ENCODE measurements at places on chromosomes 2 and 18.
A peak's percentile ranks its signal among the peaks of the same experiment; 100 is the strongest.

DNA sequence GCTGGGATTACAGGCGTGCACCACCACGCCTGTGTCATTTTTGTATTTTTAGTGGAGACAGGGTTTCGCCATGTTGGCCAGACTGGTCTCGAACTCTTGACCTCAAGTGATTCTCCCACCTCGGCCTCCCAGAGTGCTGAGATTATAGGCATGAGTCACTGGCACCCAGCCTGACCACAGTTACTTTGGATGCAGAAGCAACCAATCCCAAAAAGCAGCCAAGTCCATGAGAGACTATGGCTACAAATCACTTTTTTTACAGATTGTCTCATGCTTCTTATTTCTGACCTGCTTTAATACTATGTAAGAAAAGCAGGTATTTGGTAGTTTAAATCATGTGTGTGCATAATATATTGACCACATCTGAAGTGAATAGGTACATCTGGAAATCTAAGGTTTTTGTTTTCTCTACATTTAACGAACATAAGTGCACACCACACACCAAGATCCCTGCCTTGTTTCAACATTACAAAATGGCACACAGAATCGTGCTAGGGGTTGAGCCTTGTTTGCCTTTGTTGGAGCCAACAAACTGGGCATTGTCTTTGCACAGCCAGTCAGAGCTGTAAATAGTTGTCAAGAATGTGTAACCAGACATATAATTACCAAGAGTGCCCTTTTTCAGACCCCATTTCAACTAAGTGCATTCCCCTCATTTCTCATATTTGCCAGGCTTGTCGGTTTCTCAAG, 18.3 kb upstream of the MAP4K4 start:
- no peak for DNase-seq

DNA sequence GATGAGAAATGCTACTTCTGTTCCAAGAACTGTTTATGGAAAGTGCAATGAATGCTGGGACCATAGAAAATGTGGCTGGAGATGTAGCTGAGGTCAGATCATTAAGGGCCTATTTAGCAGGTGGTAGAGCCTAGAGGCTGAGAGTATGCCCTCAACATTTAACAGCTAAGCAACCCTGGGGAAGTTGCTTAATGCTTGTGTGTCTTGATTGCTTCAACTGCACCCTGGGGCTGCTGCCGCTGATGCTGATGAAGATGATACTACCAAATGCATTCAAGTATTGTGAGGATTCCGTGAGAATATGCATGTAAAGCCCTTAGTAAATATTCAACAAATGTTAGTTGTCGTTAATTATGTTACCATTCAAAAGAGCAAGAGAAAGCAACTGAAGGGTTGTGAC, 273.2 kb downstream of the BCL11A start:
- DNase-seq = no peak

DNA sequence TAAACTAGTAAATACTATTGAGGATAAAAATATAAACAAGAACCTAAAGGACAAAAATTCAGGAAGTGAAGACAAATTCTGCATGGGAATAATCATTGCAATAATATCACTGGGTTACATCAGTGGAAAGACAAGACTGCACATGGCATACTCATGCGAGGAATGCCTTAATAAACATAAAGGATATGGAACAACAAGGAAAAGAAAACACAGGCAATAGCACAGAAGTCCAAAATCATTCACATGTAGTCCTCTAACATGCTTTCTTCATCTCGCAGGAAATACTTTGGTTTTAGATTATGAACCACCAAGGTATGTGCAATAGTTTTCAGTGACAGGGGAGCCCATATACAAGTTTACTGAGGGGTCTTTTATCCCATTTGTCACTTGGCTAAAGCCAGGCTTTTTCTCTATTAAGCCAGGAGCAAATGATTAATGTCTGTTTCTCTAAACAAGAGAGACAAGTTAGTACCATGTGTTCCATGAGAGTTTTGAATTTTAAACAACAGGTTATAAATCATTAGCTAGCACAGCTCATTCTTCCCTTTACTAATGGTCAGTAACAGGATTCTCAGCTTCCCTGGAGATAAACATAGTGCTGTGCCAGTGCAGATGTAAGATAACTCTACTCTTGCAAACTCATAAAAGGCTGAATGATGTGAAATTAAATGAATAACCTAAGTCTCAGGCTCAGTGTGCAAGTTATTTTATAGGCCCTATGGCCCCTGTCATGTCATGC, 353.6 kb upstream of the FSIP2 start:
- DNase-seq = no peak

DNA sequence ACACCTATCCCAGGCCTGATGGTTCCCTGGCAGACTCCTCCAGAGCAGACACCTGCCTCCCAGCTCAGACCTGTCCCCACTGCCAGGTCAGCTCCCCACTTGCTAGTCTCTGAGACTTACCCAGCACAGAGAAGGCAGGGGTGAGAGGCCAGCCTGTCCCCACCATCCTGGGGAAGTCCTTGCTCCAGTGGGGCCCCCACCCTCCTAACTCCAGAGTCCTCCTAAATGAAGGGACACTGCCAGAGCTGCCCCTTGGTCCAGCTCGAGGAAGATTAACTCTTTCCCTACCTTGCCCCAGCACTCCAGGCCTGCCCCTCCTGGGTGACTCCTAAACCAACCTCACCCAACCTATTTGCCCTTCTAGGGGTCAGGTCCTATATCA, 30.4 kb upstream of the TNS1 start:
- DNase-seq = no peak

DNA sequence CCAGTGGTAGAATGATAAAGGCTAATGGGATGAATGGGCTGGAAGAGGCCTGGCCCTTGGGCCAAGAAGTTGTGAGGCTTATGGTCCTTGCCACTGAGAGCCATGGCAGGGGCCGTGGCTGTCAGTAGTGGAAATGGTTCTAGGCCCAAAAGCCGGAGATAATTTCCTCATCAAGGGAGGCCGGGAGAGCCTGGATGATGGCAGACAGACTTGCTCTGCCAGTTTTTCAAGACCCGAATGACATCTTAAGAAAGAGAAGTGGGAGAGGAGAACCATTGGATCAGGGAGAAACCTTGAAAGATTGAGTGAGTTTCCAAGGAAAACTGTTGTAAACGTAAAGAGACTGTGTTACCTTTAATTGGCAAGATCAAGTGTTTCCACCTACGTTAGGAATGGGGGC, 46.3 kb upstream of the VPS54 start:
- DNase-seq = no peak

GRCh38 chr18:48446582-48447225, 37.5 kb upstream of the ZBTB7C start:
- peak; percentile 67 for DNase-seq

DNA sequence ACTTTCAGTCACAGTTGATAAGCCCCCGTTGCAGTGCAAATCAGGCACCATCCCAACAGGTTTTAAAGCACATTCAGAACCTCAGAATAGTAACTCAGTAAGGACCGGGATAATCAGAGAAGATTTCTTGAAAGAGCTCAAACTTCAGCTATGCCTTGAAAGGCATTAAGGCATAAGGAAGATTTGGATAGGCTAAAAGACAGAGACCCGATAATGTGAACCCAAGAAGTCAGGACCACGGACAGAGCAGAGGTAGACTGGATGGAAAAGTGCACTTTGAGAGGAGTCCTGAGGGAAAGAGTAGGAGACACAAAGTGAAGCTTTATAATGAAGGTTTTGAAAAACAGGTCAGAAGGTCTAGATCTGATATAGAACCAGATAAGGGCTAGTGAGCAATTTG, 36.9 kb upstream of the KLF7 start:
- DNase-seq = no peak

GRCh38 chr2:13103778-13104493, 387.2 kb downstream of the TRIB2 start:
- DNase-seq = no peak

- no peak for DNase-seq
Observed at GRCh38 chr2:47065771-47066380, 89.2 kb downstream of the STPG4 start.

DNA sequence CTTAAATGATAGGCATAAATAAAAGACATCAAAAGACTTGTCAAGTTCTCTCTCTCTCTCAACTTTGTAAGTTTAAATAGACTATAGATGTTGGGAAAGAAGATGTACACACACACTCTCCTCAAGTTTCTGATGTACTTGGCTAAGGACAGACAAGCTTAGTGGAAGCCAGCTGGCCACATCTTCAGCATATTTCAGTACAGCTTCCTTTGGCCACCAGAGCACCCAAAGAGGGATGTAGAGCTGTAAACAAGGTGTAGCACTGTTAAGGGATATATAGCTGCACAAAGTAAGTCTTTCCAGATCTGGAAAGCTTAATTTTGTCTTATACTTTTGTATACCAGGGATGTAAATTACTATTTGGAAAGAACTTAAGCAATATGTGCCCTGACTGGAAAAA, 64.3 kb upstream of the MSTN start:
- DNase-seq = no peak

DNA sequence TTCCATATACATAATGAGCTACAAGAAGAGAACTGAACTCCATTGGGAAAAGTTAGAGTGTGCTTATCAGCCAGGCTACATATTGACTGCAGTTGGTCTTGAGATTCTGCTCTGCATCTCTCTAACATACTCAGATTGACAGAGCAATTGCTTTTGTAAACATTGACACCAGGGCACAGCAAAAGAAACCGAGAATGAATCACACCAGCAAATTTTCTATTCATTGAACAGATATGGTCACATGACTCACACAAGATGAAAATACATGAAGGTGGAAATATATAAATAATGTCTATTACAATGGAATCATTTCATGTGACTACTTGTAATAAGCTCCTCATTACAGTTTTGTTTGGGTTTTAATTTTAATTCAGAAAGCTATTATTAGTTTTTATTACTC, 691.9 kb upstream of the TMEFF2 start:
- DNase-seq = peak; percentile 44

- DNase-seq = peak; percentile 58
Observed at GRCh38 chr2:119476301-119477112, 44.9 kb downstream of the TMEM37 start.

DNA sequence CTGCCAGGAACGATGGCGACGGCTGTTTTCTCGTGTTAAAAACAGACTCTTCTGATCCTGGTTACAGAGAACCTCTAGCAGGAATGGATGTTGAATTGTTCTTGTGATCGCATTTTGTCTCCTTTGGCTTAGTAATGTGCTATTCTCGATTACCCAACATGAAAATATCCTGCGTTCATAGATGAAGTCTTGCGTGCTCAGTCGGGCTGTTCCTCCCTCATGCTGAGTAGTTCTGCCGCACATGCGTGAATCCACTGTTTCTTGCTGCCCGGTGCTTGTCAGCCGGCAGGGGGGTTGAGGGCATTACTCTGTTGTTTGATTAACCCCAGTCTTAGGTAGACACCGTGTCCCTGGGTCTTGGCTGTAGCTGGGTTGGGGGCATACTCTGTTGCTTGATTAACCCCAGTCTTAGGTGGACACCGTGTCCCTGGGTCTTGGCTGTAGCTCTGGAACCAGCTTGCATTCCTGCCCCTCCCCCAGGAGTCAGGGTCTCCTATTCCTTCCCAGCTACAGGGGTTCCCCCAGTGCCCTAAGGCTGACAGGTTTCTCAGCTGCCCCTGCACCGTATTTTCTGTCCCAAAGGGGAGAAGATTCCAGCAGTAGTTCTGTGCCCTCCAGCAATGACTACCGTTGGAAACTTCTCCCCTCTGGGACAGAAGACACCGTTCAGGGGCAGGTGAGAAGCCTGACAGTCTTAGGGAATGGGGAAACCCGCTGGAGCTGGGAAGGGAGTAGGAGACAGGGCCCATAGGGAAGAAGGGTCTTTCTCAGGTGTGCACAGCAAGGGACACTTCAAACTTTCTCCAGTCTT, 22.1 kb upstream of the ASB1 start:
- DNase-seq = no peak

GRCh38 chr2:163574309-163574708, 161.5 kb downstream of the FIGN start:
- DNase-seq = no peak

DNA sequence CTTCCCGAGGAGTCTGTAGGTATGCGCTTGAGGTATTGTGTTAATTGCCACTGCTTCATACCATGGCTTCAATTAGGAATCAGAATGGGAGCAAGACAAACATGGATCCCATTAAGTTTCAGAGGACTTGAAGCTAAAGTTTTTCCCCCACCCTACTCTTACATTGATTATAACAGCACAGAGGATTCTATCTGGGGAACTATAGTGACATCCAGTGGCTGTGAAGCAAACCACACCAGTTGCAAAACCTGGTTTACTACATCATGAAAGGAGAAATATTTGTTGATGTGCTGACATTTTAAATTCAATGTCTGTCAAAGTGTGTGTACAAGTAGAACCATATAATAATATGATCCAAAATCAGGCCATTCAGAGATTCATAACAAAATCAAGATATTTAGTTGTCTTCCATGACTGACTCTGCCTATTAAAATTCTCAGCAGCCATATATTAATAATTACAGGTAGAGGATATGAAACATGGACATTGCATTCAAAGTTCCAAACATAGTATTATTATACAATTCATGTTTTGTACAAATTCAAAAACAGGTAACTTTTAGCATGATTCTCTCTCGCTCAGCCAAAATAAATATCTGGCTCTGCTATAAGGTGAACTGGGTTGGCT, 82.9 kb downstream of the GRB14 start:
- DNase-seq = peak; percentile 32

DNA sequence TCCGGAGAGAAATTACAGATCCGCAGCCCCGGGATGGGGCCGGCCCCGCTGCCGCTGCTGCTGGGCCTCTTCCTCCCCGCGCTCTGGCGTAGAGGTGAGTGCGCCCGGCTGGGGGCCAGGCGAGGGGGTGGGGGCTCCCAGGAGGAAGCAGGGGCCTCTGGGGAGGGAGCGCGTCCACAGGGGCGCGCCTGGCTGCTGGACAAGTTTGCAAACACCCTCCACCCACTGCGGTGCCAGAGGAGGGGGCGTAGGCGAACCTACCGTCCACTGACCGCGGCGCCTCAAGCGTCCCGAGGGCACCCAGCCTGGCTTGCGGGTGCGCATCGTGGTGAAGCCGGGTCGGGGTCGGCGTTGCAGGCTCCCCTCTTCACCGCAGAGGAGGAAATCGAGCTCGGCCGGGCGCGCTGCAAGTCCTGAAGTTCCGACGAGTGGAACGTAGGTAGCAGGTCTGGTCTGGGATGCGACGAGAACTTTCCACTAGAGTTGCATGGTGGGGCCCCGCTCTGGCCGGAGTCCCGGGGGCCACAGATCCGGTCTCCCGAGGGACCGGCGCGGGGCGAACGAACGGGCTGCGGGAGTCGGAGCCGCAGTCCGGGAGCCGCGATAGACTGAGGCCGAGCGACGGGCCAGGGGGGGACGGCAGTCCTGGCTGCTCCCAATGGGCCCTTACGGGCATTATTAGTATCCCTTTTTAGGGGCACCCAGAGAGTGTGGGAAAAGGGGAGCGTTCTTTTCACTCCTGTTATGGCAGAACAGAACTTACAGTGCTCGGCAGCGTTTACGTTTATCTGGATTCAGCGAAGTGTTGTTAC, 502 bp downstream of the MERTK start:
- DNase-seq = no peak
